ENCODE measurements at places on chromosomes 7 and 10. TPM values are rescaled to one million over a fixed set of nuclear protein-coding genes. Genes with fewer than 3 reads are reported as not detected.

DNA sequence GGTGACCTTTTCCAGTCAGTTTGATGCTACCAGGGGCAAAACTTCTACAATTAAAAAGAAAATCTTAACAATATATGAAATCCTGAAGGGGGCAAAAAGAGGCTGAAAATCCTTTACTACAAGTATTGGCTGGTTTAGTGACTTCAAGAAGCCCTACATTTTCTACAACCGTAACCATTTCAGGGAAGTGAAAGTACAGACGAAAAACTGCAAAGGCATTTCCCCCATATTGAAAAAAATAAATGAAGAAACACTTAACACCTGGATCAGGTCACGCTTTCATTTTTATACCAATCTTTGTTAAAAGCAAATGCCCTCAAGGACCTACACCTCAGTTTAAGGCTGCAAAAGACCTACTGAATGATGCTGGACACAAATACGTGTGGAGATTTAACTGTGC is 38.6 kb downstream of the IL6 start:
- H3K4me3 ChIP-seq = no peak overlapping the region
- no peaks in the 10 kb centered on the region for H3K4me1 ChIP-seq
- no peaks in the 10 kb centered on the region for H3K27me3 ChIP-seq
- H3K27ac ChIP-seq = no peak overlapping the region
- H3K36me3 ChIP-seq = no peaks in the 10 kb centered on the region

- no peaks in the 10 kb centered on the region for H3K36me3 ChIP-seq
- DNase-seq = no peak
- H3K4me1 ChIP-seq = no peaks in the 10 kb centered on the region
- H3K27me3 ChIP-seq = no peaks in the 10 kb centered on the region
- H3K4me3 ChIP-seq = no peak overlapping the region
Observed at GRCh38 chr7:3984456-3984855, 683.4 kb downstream of the SDK1 start.

The PRPF18 gene
- total RNA-seq = 36.7 TPM

The ANKRD61 gene
- total RNA-seq = not detected

- no peak overlapping the region for H3K4me3 ChIP-seq
- no peak overlapping the region for H3K27ac ChIP-seq
- H3K27me3 ChIP-seq = no peaks in the 10 kb centered on the region
- H3K36me3 ChIP-seq = peaks cover 4% of the 10 kb centered on the region
Observed at GRCh38 chr7:149440222-149440621, 20.6 kb downstream of the ZNF777 start.

GRCh38 chr10:80493522-80494051 is 39.5 kb downstream of the TSPAN14 start:
- H3K36me3 ChIP-seq = no peaks in the 10 kb centered on the region
- no peak overlapping the region for H3K4me3 ChIP-seq
- no peak for DNase-seq
- H3K27ac ChIP-seq = peak overlapping the region; percentile 26
- peaks cover 9% of the 10 kb centered on the region for H3K4me1 ChIP-seq
- no peaks in the 10 kb centered on the region for H3K27me3 ChIP-seq

DNA sequence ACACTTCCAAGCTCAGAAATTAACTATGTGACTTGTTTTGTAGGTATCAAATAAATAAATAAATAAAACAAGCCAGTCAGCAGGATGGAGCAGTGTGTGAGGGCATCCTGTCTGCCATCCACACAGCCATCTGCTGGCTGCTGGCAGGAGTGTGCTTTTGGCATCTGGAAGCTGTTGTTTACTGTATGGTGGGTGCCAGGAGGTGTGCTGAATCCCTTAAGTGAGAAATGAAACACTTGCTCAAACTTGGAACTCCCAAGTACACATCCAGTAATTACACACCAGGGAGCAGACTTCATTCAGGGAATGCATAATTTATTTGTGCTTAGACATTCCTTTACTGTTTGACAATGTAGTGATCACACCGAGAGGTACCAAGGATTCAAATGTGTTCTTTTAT is 16.9 kb upstream of the TAX1BP1 start:
- no peaks in the 10 kb centered on the region for H3K4me1 ChIP-seq
- H3K27me3 ChIP-seq = no peaks in the 10 kb centered on the region
- no peak overlapping the region for H3K4me3 ChIP-seq
- no peaks in the 10 kb centered on the region for H3K36me3 ChIP-seq
- no peak overlapping the region for H3K27ac ChIP-seq

DNA sequence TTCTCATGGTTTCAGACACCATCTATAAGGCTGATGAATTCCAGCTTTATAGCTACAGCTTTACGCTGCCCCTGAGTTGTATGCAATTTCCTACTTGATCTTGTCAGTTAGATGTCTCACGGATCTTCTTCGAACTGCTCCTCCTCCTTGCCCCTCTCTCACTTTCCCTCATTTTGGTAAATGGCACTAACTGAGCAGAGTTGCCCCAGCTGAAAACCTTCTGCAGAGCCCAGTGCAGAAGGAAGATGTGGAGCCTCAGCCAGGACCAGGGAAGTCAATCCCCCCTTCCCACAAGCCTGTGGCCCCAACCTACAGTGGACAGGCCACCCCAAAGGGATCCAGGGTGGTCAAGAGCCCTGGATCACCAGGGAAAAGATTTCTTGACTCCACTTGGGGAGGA is 49.0 kb upstream of the SEPHS1 start:
- no peak for DNase-seq
- no peaks in the 10 kb centered on the region for H3K4me1 ChIP-seq
- no peak overlapping the region for H3K4me3 ChIP-seq
- no peaks in the 10 kb centered on the region for H3K36me3 ChIP-seq
- H3K27ac ChIP-seq = no peak overlapping the region

GRCh38 chr10:30502266-30503060 is 68.5 kb downstream of the MAP3K8 start:
- H3K36me3 ChIP-seq = no peaks in the 10 kb centered on the region
- no peak for DNase-seq
- no peak overlapping the region for H3K4me3 ChIP-seq
- H3K4me1 ChIP-seq = no peaks in the 10 kb centered on the region

DNA sequence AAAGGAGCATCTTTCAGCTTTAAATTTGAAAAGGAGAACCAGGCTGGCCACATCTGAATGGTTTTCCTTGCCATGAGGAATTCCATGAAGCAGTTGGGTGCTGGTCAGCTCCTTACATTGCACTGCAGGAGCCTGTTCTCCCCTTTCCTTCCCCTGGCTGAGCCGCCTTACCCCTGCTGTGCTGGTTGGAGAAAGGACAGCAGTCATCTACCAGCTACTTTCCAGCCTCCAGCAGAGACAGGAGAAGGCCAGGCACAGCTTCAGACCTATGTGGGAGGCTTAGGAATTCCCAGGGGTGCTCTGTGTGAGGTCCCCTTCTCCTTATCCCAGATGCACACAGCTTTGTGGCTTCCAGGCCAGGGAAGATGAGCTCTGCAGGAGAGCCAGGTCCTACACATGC is 4.7 kb downstream of the C10orf71 start:
- H3K4me1 ChIP-seq = no peaks in the 10 kb centered on the region
- H3K27ac ChIP-seq = no peak overlapping the region
- H3K4me3 ChIP-seq = no peak overlapping the region

DNA sequence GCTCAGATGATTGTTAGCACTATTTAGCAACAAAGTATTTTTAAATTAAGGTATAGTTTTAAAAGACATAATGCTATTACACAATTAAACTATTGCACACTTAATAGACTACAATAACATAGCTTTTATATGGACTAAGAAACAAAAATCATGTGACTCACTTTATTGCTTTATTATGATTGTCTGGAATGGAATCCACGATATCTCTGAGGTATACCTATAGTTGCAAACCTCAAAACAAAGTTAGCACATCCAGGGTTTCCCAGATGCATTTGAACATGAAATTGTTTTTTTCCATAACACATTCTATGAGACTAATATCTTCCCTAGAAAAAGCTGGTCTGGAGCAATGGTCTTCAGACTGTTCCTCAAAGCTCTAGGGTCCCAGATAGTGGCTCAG is 18.3 kb upstream of the RPEL1 start:
- no peak overlapping the region for H3K27ac ChIP-seq
- H3K36me3 ChIP-seq = no peaks in the 10 kb centered on the region

DNA sequence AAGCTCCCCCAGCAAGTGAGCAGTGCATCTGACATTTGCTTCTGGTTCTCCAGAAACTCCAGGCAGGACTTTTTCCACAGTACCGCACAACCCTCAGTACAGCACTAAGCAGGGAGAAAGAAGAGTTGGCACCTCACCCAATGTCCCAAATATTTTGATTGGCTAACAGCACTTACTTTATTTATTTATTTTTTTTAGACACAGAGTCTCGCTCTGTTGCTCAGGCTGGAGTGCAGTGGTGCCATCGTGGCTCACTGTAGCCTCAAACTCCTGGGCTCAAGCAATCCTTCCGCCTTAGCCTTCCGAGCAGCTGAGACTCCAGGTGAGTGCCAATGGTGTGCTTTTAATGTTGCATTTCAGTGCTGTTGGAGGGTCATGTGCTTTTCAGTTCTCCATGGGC is 200.3 kb upstream of the ZMIZ1 start:
- no peak overlapping the region for H3K4me3 ChIP-seq
- DNase-seq = no peak
- no peaks in the 10 kb centered on the region for H3K27me3 ChIP-seq
- H3K27ac ChIP-seq = no peak overlapping the region
- H3K4me1 ChIP-seq = peaks cover 5% of the 10 kb centered on the region
- H3K36me3 ChIP-seq = no peaks in the 10 kb centered on the region

The FFAR4 gene
- total RNA-seq = 0.33 TPM

- no peak for DNase-seq
- H3K36me3 ChIP-seq = no peaks in the 10 kb centered on the region
- H3K4me1 ChIP-seq = no peaks in the 10 kb centered on the region
- no peak overlapping the region for H3K27ac ChIP-seq
- H3K27me3 ChIP-seq = no peaks in the 10 kb centered on the region
- H3K4me3 ChIP-seq = no peak overlapping the region
Observed at GRCh38 chr7:142181211-142181610, 69.7 kb downstream of the MGAM2 start.

DNA sequence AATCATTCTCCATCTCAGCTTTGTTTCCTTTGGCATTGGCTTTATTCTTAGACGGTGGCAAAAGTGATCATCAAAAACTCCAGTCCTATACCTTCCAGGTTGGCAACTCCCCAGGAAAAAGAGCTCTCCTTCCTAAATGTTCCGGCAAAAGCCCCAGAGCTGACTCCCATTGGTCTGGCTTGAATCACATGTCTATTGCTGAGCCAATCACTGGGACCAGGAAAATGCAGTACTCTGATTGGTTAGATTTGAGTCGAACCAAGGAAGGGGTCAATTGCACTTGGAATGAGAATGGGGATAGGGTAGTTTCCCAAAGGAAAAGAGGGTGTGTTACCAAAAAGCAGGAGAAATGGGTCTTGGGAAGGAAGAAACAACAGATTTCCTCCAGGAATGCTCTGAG is 22.3 kb downstream of the LEP start:
- peaks cover 11% of the 10 kb centered on the region for H3K4me1 ChIP-seq
- no peak overlapping the region for H3K27ac ChIP-seq
- no peaks in the 10 kb centered on the region for H3K36me3 ChIP-seq

The ANKRD30A gene
- total RNA-seq = 2.6 TPM

GRCh38 chr7:110050785-110051184 is 1040.1 kb upstream of the LRRN3 start:
- no peaks in the 10 kb centered on the region for H3K36me3 ChIP-seq
- no peaks in the 10 kb centered on the region for H3K4me1 ChIP-seq
- DNase-seq = no peak
- H3K4me3 ChIP-seq = no peak overlapping the region
- no peak overlapping the region for H3K27ac ChIP-seq

DNA sequence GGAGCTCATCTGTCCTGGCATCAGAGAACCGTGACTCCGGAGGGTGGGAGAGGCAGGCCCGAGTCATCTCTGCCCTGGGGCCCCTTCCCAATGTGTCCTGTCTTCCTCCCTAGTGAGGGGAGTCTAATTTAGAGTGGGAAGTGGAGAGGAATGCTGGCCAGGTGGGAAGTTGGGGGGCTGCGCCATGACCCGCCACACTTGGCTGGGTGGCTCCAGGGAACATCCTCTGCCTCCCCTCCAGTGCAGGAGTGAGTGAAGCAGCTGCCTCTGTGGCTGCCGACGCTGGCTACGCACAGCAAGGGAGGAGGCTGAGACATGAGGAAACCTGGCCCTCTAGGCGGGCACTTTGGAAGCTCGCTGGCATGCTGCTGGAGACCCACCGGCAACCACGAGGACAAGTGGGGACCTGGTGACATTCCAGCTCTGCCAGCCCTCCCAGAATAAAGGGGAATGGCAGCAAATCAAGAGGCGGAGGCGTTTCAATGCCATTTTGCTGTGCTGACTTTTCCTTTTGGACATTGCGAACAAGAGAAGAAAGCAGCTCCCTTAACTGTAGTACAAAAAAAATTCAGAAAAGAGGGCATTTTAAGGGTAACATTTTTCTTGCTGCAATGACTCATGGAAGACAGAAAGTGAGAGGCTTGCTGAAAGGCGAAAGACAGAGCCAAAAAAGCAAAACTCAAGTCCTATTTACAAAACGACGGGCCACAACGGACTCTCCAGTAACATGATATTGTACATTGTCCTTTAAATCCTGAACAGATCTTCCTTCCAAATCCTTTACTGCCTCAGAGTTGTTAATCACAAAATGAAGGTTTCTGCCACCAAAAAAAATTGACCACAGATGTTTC is 121.2 kb upstream of the PITRM1 start:
- DNase-seq = no peak
- no peak overlapping the region for H3K4me3 ChIP-seq
- H3K4me1 ChIP-seq = no peaks in the 10 kb centered on the region
- H3K27me3 ChIP-seq = no peaks in the 10 kb centered on the region
- H3K27ac ChIP-seq = peak overlapping the region; percentile 81

The CALN1 gene
- under 0.01 TPM for total RNA-seq

GRCh38 chr10:86105640-86106039 is 261.0 kb downstream of the GRID1 start:
- no peak overlapping the region for H3K4me3 ChIP-seq
- H3K36me3 ChIP-seq = no peaks in the 10 kb centered on the region
- H3K4me1 ChIP-seq = no peaks in the 10 kb centered on the region
- H3K27me3 ChIP-seq = no peaks in the 10 kb centered on the region

DNA sequence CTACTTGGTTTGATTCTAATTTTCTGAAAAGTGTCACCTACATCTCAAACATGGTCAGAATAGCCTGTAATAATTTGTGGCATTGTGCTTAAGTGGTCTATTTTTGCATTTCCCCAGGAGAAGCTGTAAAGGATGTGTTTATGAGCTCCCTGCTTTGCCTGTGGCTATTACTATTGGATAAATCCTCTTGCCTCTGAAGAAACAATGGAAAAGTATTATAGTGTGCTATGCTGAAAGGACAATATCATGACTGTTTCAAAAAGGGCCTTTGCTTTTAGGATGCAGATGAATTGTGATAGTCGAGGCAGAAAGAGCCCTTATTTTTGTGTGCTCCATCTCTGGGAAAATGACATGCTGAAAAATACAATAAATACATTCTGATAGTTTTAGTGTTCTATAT is 94.1 kb upstream of the ARMC3 start:
- H3K36me3 ChIP-seq = no peaks in the 10 kb centered on the region
- H3K4me3 ChIP-seq = no peak overlapping the region
- H3K4me1 ChIP-seq = no peaks in the 10 kb centered on the region
- no peak overlapping the region for H3K27ac ChIP-seq
- no peaks in the 10 kb centered on the region for H3K27me3 ChIP-seq

- H3K27me3 ChIP-seq = no peaks in the 10 kb centered on the region
- H3K4me3 ChIP-seq = no peak overlapping the region
- H3K4me1 ChIP-seq = no peaks in the 10 kb centered on the region
- H3K27ac ChIP-seq = no peak overlapping the region
- peak; percentile 7 for DNase-seq
Observed at GRCh38 chr10:43939939-43940820, 291.5 kb upstream of the ZNF32 start.

- peak overlapping the region; percentile 94 for H3K27ac ChIP-seq
- no peaks in the 10 kb centered on the region for H3K36me3 ChIP-seq
Observed at GRCh38 chr7:42238709-42239366, 1.8 kb upstream of the GLI3 start.

The TRPV5 gene
- total RNA-seq = not detected

Data from breast epithelium (tissue), 4 donors.